ENCODE measurements at places on chromosomes 11 and 22. TPM values are rescaled to one million over a fixed set of nuclear protein-coding genes. Genes with fewer than 3 reads are reported as not detected.

The CELSR1 gene
- 5.7 TPM for total RNA-seq

The SIK3 gene
- 8.1 TPM for total RNA-seq

The PTS gene
- total RNA-seq: 33.9 TPM

The MS4A6E gene
- not detected for total RNA-seq

The KCNK7 gene
- total RNA-seq: 0.27 TPM

The MMP10 gene
- 6.2 TPM for total RNA-seq

The GLYATL2 gene
- not detected for total RNA-seq

The SLC6A5 gene
- total RNA-seq: not detected

The SUN2 gene
- 82.1 TPM for total RNA-seq

The CCDC116 gene
- total RNA-seq: 0.07 TPM

The OR8G1 gene
- total RNA-seq: not detected

The ADAMTS15 gene
- total RNA-seq: 0.05 TPM

The NOX4 gene
- total RNA-seq: 31.4 TPM

Data from mammary microvascular endothelial cell (primary cell).